ENCODE measurements at places on chromosomes 11 and 22. TPM values are rescaled to one million over a fixed set of nuclear protein-coding genes. Genes with fewer than 3 reads are reported as not detected.

- no peak for DNase-seq
These were observed 72.2 kb upstream of the WNT11 start for GRCh38 chr11:76278526-76278925.

DNA sequence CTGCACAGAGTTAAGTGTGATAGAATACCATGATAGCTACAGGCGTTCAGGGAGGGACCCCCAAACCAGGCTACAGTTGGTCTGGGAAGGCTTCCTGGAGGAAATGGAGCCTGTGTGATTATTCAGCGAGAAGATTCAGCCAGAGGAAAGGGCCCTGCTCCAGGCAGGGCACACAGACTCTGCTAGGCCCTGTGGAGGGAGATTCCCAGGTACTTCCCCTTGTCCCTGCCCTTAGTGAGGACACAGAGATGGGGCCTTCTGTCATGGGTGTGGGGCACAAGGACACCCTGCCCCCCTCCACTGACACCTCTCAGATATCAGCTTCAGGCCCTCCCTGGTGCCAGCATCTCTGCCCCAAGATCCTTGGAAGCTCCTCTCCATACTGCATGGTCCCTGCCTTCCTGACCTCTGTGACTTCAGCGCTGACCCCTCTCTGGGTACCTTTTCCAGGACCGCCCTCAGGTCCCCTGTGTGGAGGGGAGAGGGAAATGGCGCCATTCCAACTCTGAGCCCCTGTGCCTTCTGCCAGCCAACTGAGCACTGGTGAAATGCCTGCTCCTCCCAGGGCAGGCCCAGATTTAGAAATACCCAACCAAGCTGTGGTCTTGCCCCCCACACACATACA, 12.6 kb upstream of the POU2F3 start:
- no peak for DNase-seq

C22orf15 gene
- total RNA-seq: 0.63 TPM

- DNase-seq: no peak
These were observed 5.1 kb downstream of the FOLR3 start for GRCh38 chr11:72140661-72141060.

DDX25 gene
- 0.32 TPM for total RNA-seq

- DNase-seq: no peak
These were observed 49.7 kb downstream of the ANO1 start for GRCh38 chr11:70127653-70128434.

- DNase-seq: no peak
These were observed 599.9 kb downstream of the BUD13 start for GRCh38 chr11:116172851-116173250.

- no peak for DNase-seq
These were observed 85.9 kb downstream of the GAB2 start for GRCh38 chr11:78331711-78332110.

ANO3 gene
- 1.2 TPM for total RNA-seq

- no peak for DNase-seq
These were observed 34.4 kb upstream of the TRIM29 start for GRCh38 chr11:120172054-120172911.

- no peak for DNase-seq
These were observed 502.9 kb downstream of the BRD1 start for GRCh38 chr22:49324527-49325491.

GRCh38 chr11:81658722-81659121, 1074.9 kb downstream of the FAM181B start:
- no peak for DNase-seq

- DNase-seq: no peak
These were observed 2302.2 kb upstream of the RAG2 start for GRCh38 chr11:38900211-38900610.

GRCh38 chr11:123490527-123490926, 60.5 kb downstream of the GRAMD1B start:
- DNase-seq: no peak

- DNase-seq: no peak
These were observed 554.6 kb upstream of the ANO3 start for GRCh38 chr11:25777343-25777742.

- no peak for DNase-seq
These were observed 96.7 kb upstream of the CD44 start for GRCh38 chr11:35042224-35042623.

DNA sequence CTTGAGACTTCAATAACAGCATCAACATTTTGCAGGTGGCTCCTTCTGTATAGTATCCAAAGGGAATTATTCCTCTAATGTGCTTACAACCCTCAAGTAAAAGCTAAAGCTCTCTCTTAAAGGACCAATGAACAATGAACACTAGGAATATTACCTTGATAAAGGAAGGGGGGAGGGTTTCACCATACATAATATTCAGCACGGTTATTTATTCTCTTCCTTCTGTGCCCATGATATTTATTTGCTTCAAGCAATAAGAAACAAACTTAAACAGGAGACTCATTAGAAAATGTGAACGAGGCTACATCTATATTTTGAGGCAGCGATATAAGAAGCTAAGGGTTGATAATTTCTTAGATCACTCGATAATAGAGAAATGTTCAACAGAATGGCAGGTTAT, 21.2 kb downstream of the BLID start:
- DNase-seq: no peak

CYP2D6 gene
- 0.48 TPM for total RNA-seq

- no peak for DNase-seq
These were observed 15.8 kb upstream of the SLCO2B1 start for GRCh38 chr11:75135021-75135650.

SLC37A2 gene
- total RNA-seq: 9.0 TPM

DNA sequence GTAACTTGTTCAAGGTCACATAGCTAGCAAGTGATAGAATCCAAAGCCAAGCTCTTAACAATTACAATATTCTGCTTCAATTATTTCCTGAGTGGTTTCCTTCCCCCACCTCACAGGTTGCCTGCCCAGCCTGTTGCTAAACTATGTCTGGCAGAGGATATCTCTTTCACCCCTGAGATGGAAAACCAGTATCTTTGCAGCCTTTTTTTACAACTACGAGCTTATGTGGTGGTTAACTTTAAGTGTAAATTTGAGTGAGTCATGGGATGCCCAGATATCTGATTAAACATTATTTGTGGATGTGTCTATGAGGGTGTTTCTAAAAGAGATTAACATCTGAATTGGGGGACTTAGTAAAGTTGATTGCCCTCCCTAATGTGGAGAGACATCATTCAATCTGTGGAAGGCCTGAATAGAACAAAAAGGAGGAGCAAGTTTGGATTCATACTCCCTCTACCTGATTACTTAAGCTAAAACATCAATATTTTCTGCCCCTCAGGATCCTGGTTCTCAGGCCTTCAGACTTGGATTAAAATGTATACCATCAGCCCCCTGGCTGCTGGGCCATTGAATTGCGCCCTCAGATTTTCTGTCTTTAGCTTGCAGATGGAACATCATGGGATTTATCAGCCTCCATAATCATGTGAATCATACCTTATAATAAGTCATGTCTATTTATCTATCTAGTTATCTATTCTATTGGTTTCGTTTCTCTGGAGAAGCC, 911.9 kb downstream of the METTL15 start:
- DNase-seq: no peak

THY1 gene
- 39.2 TPM for total RNA-seq

DNA sequence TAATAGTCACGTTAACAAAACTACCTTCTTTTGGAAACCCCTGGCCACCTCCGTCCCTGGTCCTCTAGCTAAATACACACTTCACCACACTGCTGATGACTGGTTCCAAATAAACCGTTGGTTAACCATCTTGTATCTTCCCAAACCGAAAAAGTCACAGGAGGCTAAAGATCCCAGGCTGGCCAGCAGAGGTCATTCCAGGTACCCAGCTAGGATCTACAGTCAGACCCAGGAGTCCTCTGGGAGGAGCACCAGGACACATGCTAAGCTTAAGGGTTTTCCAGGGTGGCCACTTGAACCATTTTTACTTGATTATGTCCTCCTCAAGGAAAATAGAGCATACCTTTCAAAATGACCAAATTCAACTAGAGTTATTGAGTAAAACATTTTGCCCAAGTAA, 103.2 kb downstream of the ETS1 start:
- no peak for DNase-seq

- no peak for DNase-seq
These were observed 34.3 kb upstream of the KLHL35 start for GRCh38 chr11:75467311-75467710.

- DNase-seq: no peak
These were observed 17.0 kb upstream of the KCTD14 start for GRCh38 chr11:78039919-78040671.

DNA sequence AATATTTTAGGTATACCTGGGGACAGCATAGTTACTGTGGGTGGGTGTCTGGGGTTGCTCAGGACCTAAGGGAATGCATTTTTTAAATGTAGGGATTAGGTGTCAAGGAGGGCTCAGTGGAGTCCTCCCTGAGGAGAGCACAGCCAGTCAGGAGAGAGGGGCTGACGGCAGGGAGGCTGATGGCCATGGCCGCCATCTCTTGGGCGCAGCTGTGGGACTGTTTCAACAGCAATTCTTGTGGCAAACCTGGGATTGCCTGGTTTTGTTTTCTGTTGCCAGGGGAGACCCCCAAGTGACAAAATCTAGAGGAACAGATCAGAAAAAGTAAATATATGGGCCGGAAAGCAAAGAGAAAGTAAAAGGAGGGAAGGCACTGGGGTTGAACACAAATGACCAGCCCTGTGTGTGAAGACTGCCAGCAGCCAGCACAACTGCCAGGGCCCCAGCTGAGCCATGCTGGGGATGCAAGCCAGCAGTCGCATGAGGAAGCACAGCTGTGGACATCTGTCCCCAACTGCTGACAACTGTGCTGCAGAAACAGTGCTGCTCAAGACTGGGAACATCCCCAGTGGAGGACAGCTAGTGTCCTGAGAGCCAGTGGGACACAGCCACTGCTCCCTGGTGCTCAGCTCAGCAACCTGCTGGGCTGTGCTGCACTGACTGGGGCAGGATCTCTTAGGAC, 10.5 kb downstream of the MIF start:
- DNase-seq: no peak

NLRP14 gene
- 0.42 TPM for total RNA-seq

DNAJB7 gene
- not detected for total RNA-seq

GRCh38 chr11:128645968-128646367, 47.9 kb upstream of the FLI1 start:
- DNase-seq: no peak

DNA sequence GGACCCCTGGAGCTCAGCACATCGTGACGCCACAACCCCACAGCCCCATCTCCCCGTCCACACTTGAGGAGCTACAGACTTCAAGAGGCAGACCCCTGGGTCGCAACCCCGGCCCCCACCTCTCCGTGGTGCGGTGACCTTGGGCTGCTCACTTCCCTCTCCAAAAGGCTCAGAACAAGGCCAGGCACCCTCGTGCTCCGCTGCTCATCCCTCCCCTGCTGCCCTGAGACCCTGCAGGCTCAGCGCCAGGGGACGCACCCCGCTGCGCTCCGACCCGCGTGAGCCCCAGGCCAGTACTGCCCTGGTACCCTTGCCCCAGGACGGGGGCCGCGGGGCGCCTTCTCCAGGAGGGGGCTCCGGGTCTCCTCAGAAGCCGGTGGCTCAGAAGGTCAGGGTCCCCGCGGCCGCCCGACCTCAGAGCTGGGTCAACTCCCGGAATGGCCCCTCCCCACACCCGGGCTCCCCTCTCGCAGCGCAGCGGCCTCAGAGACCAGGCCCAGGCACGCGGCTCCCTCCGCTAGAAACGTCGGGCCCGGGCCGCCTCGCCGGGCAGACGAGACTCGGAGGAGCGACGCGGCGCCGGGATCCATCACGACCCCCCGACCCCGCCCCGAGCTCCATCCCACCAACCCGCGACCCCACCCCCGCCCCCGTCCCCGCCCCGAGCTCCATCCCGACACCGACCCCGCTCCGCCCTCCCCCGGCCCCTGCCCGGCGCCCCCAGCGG, 563 bp downstream of the GATD1 start:
- DNase-seq: no peak

DNA sequence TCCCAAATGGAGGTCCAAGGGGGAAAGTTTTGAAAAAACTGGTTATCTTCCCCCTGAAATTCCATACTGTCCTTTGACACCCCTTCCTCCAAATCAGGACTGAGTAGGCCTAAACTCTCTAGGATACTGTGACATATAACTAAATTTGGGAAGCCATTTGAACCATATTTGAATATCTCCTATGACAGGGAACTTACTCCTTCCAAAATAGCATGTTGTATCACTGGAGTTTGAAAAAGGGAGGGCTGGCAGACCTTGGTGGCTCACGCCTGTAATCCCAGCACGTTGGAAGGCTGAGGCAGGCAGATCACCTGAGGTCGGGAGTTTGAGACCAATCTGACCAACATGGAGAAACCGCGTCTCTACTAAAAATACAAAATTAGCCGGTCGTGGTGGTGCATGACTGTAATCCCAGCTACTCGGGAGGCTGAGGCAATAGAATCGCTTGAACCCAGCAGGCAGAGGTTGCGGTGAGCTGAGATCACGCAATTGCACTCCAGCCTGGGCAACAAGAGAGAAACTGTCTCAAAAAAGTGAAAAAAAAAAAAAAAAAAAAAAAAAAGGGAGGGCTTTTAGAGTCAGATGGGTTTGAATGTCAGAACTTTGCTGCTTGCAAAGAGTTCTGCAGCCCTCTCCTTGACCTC, 42.4 kb downstream of the PIK3C2A start:
- no peak for DNase-seq

MED15 gene
- 34.0 TPM for total RNA-seq

DNA sequence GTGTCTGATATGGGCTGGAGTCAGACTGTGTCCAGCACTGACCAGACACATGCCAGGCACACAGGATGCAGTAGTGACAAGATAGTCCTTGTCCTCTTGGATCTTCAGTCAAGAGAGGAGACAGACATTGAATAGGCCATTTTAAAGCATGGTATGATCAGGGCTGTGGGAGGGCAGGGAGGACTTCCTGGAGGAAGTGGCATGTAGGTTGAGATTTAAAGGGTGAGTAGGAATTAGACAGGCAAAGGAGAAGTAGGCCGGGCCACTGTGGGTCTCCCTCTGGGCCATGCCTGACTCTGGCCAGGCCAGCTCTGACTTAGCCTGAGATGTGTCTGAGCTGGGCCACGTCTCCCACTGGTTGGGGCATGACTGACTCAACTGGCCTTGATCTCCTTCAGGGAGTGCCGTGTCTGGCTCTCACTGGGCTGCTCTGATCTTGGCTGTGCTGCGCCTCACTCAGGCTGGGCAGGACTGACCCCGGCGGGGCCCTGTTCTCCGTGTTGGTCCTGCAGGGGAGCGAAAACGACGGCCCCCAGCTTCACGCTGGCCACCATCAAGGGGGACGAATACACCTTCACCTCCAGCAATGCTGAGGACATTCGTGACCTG, 71.2 kb downstream of the MYO7A start:
- DNase-seq: no peak

- DNase-seq: no peak
These were observed 368.4 kb downstream of the BUD13 start for GRCh38 chr11:116404462-116404798.

DNA sequence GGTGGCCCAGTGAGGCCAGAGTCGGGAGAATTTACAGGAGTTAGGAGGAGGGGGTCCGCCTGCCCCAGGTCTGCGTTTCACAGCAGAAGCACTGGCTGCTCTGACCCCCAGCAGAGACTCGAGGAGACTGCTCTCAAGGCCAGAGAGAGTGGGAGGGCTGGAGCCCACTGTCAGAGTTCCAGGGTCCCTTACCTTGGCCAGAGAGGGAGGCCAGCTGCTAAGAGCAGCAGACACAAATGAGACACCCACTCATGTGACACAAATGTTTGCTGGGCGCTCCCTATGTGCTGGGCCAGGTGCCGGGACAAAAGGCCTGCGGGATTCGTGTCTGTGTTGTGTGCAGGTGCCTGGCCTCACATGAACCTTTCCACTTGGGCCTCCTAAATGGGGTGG, 2.8 kb upstream of the TNFRSF13C start:
- no peak for DNase-seq

GP1BB gene
- 1.6 TPM for total RNA-seq

- DNase-seq: no peak
These were observed 19.8 kb downstream of the FAM118A start for GRCh38 chr22:45329530-45329936.

ACR gene
- total RNA-seq: not detected

PLAAT5 gene
- 1.9 TPM for total RNA-seq

All from urinary bladder (tissue), 4 donors.